Activated T-cell treated with anti-CD3 and anti-CD28 coated beads for 4 hours (primary cell): ENCODE measurements at places on chromosomes 11 and 22.

GRCh38 chr11:102325088-102325487 lies 7.8 kb downstream of the BIRC3 start:
- no peak for DNase-seq

- no peak for DNase-seq
These were observed 11.6 kb upstream of the OLFML1 start for GRCh38 chr11:7473717-7474116.

- DNase-seq = no peak
These were observed 197.1 kb downstream of the HIPK3 start for GRCh38 chr11:33454264-33454663.

DNA sequence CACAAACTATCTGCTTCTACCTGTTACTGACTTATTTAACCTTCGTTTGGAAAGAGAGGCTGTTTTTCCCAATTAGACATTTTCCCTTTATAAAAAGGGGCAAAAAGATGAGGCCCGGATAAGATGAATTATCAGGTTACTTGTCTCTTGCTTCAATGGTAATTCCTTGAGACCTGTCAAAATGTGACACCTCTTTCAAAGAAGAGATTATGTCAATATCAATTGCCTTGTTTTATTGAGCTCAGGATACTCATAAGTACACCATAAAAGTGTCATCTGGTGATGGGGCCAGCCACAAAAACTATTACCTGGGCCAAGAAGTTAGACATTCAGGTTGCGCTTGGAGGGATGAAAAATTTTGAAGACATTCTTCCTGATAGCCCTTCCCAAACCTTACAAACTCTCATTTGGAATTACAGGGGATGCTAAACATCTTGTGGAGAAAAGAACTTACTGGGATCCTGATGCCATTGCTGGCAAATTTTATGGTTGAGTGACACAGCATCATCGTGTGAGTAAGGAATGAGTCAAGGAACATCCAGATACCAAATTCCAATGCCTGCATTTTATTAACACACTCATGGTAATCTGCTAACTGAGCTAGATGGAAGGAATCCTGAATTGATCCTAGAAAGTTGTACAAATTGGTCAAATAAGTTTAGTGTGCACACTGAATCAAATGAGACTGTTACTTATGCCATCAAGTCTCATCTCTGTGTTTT lies 1071.2 kb downstream of the LRRC4C start:
- DNase-seq = no peak

GRCh38 chr22:48819961-48820360 lies 1007.7 kb downstream of the BRD1 start:
- DNase-seq = no peak

- DNase-seq = no peak
These were observed 345.4 kb downstream of the BUD13 start for GRCh38 chr11:116427337-116427902.

GRCh38 chr11:64831411-64831891 lies 13.0 kb downstream of the CDC42BPG start:
- DNase-seq = no peak

GRCh38 chr11:26142891-26143290 lies 189.0 kb upstream of the ANO3 start:
- DNase-seq = no peak

- no peak for DNase-seq
These were observed 16.2 kb downstream of the MPPED1 start for GRCh38 chr22:43428005-43428485.
